ENCODE measurements at places on chromosomes 6 and 20.

DNA sequence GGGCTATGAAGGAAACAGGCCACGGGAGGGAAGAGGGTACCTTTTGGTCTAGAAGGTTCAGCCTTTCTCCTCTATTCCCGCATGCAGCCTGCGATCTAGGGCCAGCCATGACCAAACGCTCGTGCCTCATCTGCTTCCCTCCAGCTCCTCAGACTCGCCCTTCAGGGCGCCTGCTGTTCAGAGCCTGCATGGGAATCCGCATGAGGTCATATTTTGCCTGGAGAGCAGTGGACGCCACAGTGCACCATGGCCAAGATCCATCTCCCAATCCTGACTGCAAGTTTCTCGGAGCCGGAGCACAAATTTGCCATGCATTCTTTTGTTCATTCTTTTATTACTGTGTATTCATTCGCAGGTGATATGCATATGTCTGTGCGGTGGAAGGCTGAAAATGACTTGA lies 608.1 kb downstream of the QKI start:
- no peak for DNase-seq

GRCh38 chr20:63854069-63854765 lies 7.1 kb upstream of the ABHD16B start:
- DNase-seq: no peak

DNA sequence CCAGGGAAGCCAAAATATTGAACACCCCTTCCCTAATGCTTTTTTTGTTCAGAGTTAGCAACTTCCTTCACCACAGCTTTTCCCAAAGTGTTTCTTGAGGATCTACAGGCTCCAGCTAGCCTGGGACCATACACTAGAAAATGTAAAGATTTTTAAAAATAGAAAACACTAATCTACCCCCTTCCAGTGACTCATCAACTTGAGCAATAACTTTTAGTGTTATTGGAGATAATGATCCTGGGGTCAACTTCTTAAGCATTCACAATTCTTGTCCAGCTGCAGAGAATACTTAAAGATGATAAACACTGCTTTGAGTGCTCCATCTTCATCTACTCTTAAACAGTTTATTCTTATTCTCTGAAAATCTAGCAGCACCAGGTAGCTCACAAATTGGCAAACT lies 131.6 kb downstream of the COL9A1 start:
- no peak for DNase-seq

GRCh38 chr6:129659590-129660345 lies 50.2 kb downstream of the ARHGAP18 start:
- peak; percentile 72 for DNase-seq

DNA sequence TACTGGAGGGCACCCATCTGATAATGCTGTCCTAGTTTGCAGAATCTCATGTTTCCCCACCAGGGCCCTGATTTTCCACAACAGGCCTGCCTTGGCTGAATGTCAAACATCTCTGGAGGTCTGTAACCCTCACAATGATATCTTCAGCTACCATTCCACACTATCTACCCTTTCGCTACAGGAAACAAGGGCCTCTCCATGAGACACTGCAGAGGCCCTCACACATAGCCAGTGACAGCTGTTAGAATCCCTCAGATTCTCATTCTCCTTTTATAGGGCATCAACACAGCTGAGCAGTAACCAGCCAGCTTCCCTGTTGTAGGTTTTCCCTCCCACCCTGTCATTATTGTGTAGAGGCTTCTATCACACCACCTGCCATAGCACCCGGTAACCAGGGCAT lies 29.6 kb upstream of the MICB start:
- peak; percentile 33 for DNase-seq

DNA sequence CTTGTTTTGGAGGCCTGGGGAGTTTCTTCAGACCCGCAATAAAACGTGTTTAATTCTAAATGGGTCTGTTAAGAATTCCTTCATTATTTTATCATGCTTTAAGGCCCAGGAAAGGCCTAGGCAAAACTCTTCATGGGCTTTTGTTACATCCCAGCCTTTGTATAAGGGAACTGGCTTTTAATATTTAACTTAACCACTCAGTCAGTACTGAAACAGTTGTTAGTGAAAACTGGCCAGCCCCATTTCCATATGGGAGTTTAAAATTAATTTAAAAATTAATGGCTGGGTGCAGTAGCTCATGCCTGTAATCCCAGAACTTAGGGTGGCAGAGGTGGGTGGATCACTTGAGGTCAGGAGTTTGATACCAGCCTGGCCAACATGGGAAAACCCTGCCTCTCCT lies 213.2 kb upstream of the FKBP1C start:
- DNase-seq: no peak

DNA sequence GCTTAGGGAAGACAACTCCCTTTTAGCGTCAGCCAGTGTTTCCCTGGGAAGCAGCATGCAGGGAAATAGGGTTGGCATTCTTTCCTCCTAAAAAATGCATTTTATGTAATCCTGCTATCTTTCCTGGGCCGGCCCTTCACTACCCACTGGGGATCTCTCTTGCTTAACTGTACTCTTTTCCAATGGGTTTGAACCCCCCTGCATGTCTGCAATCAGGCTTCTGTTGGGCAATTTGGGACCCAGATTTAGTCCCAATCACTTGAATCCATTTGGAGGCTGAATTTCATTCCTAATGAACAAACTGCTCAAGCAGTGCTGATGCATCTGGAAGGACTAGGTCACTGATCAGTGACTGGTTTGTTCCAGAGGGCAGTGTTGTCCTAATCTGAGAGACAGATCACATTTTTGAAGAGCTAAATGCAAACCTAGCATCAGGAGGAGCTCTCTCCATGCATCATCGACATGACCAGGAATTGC lies 152.0 kb downstream of the TSHZ2 start:
- no peak for DNase-seq

DNA sequence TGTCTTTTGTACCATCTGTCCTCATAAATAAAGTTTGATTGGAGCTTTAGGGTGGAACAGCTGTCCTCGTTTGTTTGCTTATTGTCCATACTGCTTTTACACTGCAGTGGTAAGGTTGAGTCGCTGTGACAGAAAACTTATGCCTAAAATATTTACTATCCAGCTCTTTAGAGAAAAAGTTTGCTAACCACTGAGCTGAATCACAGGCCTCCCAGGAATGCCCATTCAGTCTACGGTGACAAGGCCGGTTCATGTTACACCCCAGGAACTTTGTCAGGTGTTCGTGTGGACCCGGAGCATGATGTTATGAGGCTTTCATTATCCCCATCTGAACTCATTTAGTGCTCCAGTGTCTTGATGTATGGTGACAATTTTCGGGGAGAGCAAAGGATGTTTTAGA lies 401.1 kb downstream of the SAMD5 start:
- DNase-seq: no peak

- no peak for DNase-seq
These were observed 16.8 kb downstream of the RALY start for GRCh38 chr20:34010405-34010931.

- DNase-seq: no peak
These were observed 11.6 kb upstream of the CD164 start for GRCh38 chr6:109393886-109394281.

GRCh38 chr6:89385156-89385667 lies 26.9 kb downstream of the RRAGD start:
- DNase-seq: no peak

GRCh38 chr20:38067717-38068365 lies 34.3 kb downstream of the RPRD1B start:
- no peak for DNase-seq

DNA sequence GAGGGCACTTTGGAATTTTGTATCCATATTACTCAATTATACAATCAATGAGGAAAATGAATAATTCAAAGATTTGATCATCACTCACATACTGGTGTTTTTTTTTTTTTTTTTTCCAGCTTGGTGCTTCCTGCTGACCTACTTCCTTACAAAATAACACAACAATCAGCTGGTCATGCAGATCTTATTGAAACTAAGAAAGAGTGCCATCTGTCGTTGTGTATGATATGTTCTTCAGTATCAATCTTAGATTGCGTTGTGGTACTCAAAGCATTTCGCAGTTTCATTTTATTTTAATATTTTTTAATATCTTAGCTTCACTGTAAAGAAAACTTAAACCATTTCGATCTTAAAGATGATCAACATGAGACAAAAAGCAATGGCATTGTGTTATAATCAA lies 155.6 kb downstream of the OGFRL1 start:
- no peak for DNase-seq

DNA sequence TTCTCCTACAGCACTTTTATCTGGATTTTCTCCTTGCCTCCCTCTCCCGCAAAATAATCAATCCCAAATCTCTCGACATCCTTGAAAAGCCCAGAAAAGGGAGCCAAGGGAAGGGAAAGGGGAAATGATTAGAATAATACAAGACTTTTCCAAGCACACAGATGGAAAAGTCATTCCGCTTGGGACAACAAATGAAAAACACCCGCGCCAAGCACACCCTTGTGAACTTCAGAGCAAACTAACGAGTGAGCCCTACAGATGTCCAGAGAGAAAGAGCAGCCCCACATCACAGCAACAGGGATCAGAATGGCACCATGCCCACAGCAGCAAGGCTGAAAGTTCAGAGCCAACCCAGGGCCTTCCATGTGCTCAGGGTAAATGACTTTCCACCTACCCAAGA lies 49.6 kb downstream of the NINL start:
- no peak for DNase-seq

GRCh38 chr20:17343656-17344452 lies 117.0 kb downstream of the PCSK2 start:
- DNase-seq: no peak

- DNase-seq: no peak
These were observed 254.9 kb downstream of the SOD2 start for GRCh38 chr6:159438106-159438505.

DNA sequence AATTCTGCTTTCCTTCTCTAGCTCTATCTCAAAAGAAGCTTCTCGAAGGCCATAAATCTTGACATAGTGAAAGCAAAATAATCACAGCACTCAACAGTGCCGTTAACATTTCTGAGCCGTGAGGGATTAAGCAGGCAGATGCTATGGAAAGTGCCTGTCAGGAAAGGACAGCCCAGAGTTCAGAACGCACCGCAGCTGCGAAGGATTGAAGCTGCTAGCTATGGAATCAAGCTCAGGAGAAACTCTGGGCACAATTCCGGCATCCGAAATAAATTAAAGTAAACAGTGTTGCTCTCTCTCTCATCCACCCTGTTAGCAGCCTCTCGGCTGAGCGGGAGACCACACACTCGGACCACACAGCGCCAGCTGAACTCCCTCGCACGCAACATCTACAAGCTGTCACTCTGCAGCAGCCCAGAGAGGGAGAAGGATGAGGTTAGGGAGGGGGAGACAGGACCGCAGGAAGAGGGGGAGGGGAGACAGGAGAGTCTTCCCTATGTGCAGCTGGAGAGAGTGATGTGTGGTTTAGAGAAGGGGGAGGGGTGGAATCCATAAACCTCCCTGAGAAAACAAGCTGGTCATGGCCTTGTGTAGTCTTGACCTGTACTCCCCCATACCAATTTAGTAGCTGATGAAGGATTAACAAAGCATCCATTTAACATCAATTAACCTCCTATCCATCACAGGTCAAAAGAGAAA lies 9.0 kb downstream of the EXOC2 start:
- peak; percentile 52 for DNase-seq

DNA sequence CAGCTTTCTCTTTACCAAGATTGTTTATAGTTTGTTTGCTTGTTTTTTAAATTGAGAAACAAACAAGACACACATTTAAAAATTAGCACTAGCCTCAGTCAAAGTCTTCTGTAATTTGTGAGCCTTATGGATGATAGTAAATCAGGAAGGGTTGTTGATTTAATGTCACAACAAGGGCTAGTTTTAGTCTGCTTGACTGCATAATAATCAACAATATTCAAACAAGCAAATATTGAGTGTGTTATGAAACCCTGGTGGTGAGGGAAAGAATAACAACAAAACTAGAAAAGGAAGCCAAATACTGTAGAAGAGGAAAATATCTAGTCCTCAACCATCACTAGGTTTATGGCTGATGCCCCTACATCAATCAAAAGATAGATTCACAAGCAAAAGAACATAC lies 228.6 kb downstream of the TBC1D7 start:
- DNase-seq: peak; percentile 20

DNA sequence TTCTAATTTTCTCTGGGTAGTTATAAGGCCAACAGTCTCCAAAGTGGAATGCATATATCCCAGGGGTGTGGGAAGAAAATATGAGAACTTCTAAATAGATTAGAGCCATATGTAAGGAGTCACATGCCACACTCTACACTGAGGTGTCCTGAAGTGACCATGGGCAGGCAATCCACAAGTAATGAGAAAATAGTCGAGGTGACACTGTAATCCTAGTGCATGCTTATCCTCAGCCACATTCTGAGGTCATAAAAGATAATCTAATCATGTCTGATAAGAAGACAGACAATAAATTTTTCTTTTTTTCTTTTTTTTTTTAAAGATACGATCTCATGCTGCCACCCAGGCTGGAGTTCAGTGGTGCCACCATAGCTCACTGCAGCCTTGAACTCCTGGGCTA lies 62.2 kb downstream of the CD164 start:
- no peak for DNase-seq

DNA sequence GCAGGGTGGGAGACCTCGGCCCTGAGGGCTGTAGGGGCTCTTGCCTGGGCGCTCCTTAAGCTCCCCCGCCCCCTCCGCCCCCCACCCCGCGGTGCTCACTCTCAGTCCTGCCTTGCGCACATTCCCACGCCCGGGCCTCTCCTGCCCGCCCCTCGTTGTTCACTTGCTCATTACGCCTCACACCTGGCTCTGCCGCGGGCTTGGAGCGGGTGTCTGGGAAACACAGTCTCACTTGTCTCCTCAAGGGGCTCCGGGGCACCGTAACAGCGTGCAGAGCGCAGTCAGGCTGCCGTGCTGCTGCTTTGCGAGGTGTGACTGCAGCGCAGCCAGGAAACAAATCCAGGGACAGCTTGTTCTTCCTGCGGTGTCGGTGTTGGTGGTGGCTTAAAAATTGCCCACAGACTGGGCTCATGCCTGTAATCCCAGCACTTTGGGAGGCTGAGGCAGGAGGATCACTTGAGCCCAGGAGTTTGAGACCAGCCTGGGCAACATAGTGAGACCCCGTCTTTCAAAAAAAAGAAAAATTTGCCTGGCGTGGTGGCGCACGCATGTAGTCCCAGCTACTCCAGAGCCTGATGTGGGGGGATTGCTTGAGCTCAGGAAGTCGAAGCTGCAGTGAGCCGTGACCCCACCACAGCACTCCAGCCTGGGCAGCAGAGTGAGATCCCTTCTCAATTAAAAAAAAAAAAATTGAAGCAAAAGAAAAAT lies 4.6 kb downstream of the NPBWR2 start:
- no peak for DNase-seq

- no peak for DNase-seq
These were observed 86.3 kb downstream of the GMPR start for GRCh38 chr6:16324606-16325225.

Measured in hematopoietic multipotent progenitor cell treated with erythropoietin and hydrocortisone succinate and interleukin-3 and kit ligand, for 6 days (in vitro differentiated cells).